T-helper 2 cell treated with Interferon-gamma antibody and Interleukin-4, amounts not matched to agents 100 ng/mL and 5 ng/mL, for 36 hours (primary cell): ENCODE measurements at places on chromosomes 5 and 9. TPM values are rescaled to one million over a fixed set of nuclear protein-coding genes. Genes with fewer than 3 reads are reported as not detected.

TMEM174 gene
- not detected in 2 replicates for total RNA-seq

ZBTB26 gene
- 6.8 and 7.2 TPM in 2 replicates for total RNA-seq

SLC6A3 gene
- total RNA-seq, result 0.39 and 0.41 TPM in 2 replicates

NADK2 gene
- 11.0 and 12.3 TPM in 2 replicates for total RNA-seq

SNCAIP gene
- not detected in 2 replicates for total RNA-seq

OR2K2 gene
- total RNA-seq, result not detected in 2 replicates

FOXD4 gene
- 0.23 TPM in 1 of 2 replicates, not detected in the other for total RNA-seq

SLC4A9 gene
- total RNA-seq, result not detected in 2 replicates

EIF4E1B gene
- total RNA-seq, result not detected in 2 replicates

NFX1 gene
- 44.0 and 45.4 TPM in 2 replicates for total RNA-seq

SPINK13 gene
- not detected in 2 replicates for total RNA-seq

HRCT1 gene
- total RNA-seq, result not detected in 2 replicates

DEPDC1B gene
- total RNA-seq, result 36.5 and 38.6 TPM in 2 replicates

SPOCK1 gene
- total RNA-seq, result 0.16 and 0.91 TPM in 2 replicates

LRSAM1 gene
- total RNA-seq, result 14.2 and 15.6 TPM in 2 replicates

SPAG8 gene
- 0.95 and 1.4 TPM in 2 replicates for total RNA-seq

TOR1B gene
- total RNA-seq, result 22.5 and 23.4 TPM in 2 replicates
